ENCODE measurements at places on chromosomes 2 and 18. TPM values are rescaled to one million over a fixed set of nuclear protein-coding genes. Genes with fewer than 3 reads are reported as not detected.

The MAPRE2 gene
- total RNA-seq = 10.9 TPM

The C2orf15 gene
- 0.64 TPM for total RNA-seq

The FAM117B gene
- 2.4 TPM for total RNA-seq

The MAP3K2 gene
- 21.2 TPM for total RNA-seq

The INHA gene
- 0.36 TPM for total RNA-seq

The LRRC30 gene
- total RNA-seq = not detected

The ZNF396 gene
- 0.71 TPM for total RNA-seq

The RPL37A gene
- total RNA-seq = 5,418 TPM

The GATA6 gene
- 1.7 TPM for total RNA-seq

The MEX3C gene
- total RNA-seq = 16.5 TPM

The RFX8 gene
- not detected for total RNA-seq

The SH3RF3 gene
- 0.50 TPM for total RNA-seq

The PRKAG3 gene
- total RNA-seq = not detected

The ANKRD23 gene
- total RNA-seq = 2.3 TPM

The DCAF17 gene
- 9.4 TPM for total RNA-seq

The CASP8 gene
- total RNA-seq = 35.6 TPM

The RAX gene
- total RNA-seq = not detected

The TCF23 gene
- total RNA-seq = not detected

The CDH19 gene
- 1.2 TPM for total RNA-seq

The OTOF gene
- 0.11 TPM for total RNA-seq

The COLEC11 gene
- total RNA-seq = 0.63 TPM

The LYPD6B gene
- not detected for total RNA-seq

The IL18R1 gene
- total RNA-seq = 0.72 TPM

The CHRND gene
- total RNA-seq = not detected

The ZNF385B gene
- total RNA-seq = 0.18 TPM

The NFE2L2 gene
- 48.1 TPM for total RNA-seq

The DSG4 gene
- not detected for total RNA-seq

The HMSD gene
- not detected for total RNA-seq

The SP110 gene
- total RNA-seq = 7.4 TPM

The DLX1 gene
- 2.4 TPM for total RNA-seq

The RMDN2 gene
- 4.4 TPM for total RNA-seq

The SERPINB12 gene
- total RNA-seq = not detected

The ATP6V1C2 gene
- total RNA-seq = 0.28 TPM

The GKN2 gene
- 3.5 TPM for total RNA-seq

The GRHL1 gene
- total RNA-seq = 0.85 TPM

The RAD51AP2 gene
- total RNA-seq = not detected

The IRS1 gene
- total RNA-seq = 15.2 TPM

The HOXD10 gene
- total RNA-seq = 5.3 TPM

The SNED1 gene
- 0.79 TPM for total RNA-seq

The ATOH8 gene
- 10.5 TPM for total RNA-seq

The SYT4 gene
- total RNA-seq = not detected

The TUBA3D gene
- 0.59 TPM for total RNA-seq

The ATIC gene
- total RNA-seq = 223 TPM

The MDH1B gene
- total RNA-seq = 1.1 TPM

The CNDP1 gene
- total RNA-seq = not detected

The ZSWIM2 gene
- total RNA-seq = not detected

The ACADL gene
- total RNA-seq = 0.07 TPM

The PCARE gene
- not detected for total RNA-seq
